Bronchial smooth muscle cell (primary cell): ENCODE measurements at places on chromosomes 6 and 20. TPM values are rescaled to one million over a fixed set of nuclear protein-coding genes. Genes with fewer than 3 reads are reported as not detected.

The FOXQ1 gene
- total RNA-seq = 1.3 and 2.2 TPM in 2 replicates

The DDO gene
- 0.09 and 0.47 TPM in 2 replicates for total RNA-seq

The PTCHD4 gene
- total RNA-seq = 1.3 and 2.3 TPM in 2 replicates

The MYL9 gene
- 7.0 and 8.0 TPM in 2 replicates for total RNA-seq

The LY86 gene
- not detected in 2 replicates for total RNA-seq
